Astrocyte (in vitro differentiated cells and primary cell): ENCODE measurements at places on chromosomes 1 and 21. TPM values are rescaled to one million over a fixed set of nuclear protein-coding genes. Genes with fewer than 3 reads are reported as not detected.

Gene TMPRSS3
- not detected in 2 replicates for total RNA-seq

Gene ADGRB2
- 25.1 and 25.8 TPM in 2 replicates for total RNA-seq

Gene PLA2G4A
- 1.4 and 1.9 TPM in 2 replicates for total RNA-seq

Gene GUCA2A
- total RNA-seq: not detected in 2 replicates
